Pericardium fibroblast (primary cell): ENCODE measurements at places on chromosomes 7 and 10. TPM values are rescaled to one million over a fixed set of nuclear protein-coding genes. Genes with fewer than 3 reads are reported as not detected.

The TFEC gene
- not detected in 2 replicates for total RNA-seq

The GHRHR gene
- not detected in 2 replicates for total RNA-seq

The PAPOLB gene
- 0.12 TPM in 1 of 2 replicates, not detected in the other for total RNA-seq

The NANOS1 gene
- total RNA-seq: 5.2 and 6.0 TPM in 2 replicates

The CHN2 gene
- 0.43 and 7.7 TPM in 2 replicates for total RNA-seq

The PRSS1 gene
- total RNA-seq: not detected in 2 replicates

The A1CF gene
- not detected in 2 replicates for total RNA-seq
